ENCODE measurements at places on chromosomes 12 and 14.

DNA sequence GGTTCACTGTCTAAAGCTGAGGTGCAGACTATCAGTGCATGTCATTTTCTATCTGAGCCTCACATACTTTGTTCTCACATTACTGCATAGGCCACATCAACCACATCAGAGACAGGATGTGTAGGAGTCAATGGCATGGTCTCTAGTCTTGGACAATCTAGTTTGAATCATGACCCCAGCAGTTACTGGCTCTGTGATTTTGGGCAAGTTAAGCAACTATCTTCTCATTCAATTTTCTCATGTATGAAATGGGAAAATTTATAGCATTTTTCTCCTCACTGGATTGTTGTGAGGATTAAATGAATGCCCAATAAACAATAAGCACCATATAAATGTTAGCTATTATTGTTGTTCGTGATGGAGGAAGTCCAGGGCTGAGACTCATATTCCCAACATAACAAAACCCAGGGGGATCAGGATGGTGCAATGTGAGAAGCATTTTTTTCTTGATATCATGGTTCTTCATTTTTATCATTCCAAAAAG is 432.6 kb downstream of the LRIG3 start:
- no peak for DNase-seq

DNA sequence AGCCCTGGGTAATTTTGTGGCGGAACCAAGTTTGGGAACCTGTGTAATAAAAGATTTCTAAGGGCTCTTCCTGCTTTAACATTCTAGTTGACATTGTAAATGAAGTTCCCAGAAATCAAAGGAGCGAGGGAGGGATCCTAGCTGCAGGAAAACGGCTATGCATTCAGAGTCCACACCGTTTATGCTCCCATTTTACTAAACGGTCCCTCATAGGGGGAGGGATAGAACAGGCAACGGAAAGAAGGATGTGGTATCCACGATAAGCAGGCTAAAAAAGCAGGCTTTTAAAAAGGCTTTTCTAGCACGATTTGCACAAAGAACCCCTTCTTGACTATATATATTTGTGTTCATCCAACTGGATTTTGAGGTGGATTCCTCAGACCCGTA is 559 bp downstream of the SYNJ2BP start:
- DNase-seq = no peak

GRCh38 chr14:95043732-95044462 is 113.4 kb downstream of the DICER1 start:
- no peak for DNase-seq

- DNase-seq = peak; percentile 29
Measured at GRCh38 chr12:71214511-71215285, 56.9 kb upstream of the TSPAN8 start.

DNA sequence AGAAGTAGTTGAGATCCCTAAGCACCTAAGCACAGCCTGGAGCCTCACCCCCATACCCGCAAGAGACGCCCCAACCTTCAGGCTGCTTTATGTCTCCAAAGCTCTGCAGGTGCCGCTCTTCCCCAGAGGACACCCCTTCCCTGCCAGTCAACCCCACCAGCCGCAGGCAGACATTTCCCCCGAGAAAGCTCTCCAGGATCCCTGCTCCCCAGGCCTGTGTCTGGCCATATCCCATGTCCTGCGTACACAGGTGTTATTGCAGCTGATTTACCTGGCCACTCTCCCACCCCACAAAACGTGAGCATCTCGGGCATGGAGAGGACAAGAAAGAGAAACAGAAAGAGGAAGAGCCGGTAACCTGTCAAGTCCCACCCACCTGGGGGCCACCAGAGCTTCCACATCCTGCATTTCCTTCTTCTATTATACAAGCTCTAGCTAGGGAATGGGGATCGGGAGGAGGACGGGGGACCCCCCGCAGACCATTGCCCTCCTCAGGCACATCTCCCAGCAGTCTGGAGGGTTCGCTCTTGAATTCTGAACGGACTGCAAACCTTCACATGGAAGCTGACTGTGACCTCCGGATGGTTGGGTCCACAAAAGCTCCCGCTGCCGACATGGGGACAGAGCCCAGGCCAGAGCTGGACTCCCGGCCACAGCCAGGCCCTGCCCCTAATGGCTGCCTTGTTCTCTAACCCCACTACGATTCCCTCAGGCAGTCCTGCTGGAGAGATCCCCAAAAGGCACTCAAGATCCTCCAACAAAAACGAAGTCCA is 17.6 kb downstream of the CCDC88C start:
- no peak for DNase-seq

DNA sequence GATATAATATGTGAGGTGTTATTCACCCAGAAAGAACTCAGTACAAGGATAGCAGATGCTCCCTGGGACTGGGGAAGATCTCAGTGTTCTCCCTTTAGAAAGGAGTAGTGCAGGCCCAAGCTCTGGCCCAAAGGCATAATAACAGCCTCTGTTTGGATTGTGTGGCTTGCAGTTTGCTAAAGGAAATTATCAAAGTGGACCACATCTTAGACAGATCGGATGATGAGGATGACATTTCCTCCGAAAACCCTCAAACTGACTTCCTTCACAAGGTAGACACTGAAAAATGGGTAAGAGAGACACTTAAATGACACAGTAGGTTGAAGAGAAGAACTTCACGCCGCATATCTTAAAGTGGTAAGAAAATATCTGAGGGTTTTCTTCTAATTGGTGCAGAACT is 26.1 kb downstream of the SMCO2 start:
- no peak for DNase-seq

DNA sequence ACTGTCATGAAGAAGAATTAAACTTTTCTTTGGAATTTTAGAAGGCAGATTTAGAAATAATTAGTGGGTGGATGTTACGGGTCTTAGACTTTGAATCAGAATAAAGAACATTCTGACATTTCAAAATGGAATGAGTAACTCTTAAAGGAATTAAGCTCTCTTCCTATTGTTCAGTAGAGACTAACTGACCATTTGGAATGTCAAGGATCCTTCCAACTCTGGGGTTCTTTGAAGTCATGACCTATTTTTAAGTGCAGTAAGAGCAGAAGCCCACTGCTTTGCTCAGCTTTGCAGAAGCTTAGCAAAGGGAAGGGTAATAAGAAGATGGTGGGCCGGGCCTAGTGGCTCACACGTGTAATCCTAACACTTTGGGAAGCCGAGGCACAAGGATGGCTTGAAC is 4.0 kb downstream of the CHURC1 start:
- no peak for DNase-seq

DNA sequence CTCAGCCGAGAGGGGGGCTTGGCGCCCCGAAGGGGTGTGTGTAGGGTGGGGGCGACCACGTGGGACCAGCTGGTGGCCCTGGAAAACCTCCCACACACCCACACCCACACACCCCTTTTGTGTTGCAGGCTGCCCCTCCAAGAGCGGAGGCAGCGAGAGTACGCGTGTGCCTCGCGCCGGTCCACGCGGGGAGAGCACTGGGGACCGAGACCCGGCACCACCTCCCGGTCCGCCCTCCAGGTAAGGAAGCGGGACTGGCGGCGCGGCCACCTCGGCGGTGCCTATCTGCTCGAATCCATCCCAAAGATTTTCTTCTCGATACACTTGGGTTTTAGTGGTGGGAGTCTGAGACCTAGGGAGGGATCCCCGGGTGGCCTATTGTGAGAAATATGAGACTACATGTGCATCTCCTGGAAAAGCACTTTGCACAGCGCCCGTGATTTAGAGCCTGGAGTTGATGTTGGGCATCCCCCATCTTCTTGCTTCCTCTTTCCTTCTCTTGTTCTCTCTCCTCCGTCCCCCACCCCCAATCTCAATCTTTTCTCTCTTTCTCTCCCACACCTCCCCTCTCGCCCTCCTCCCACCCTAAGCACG is 393 bp downstream of the SYT1 start:
- no peak for DNase-seq

DNA sequence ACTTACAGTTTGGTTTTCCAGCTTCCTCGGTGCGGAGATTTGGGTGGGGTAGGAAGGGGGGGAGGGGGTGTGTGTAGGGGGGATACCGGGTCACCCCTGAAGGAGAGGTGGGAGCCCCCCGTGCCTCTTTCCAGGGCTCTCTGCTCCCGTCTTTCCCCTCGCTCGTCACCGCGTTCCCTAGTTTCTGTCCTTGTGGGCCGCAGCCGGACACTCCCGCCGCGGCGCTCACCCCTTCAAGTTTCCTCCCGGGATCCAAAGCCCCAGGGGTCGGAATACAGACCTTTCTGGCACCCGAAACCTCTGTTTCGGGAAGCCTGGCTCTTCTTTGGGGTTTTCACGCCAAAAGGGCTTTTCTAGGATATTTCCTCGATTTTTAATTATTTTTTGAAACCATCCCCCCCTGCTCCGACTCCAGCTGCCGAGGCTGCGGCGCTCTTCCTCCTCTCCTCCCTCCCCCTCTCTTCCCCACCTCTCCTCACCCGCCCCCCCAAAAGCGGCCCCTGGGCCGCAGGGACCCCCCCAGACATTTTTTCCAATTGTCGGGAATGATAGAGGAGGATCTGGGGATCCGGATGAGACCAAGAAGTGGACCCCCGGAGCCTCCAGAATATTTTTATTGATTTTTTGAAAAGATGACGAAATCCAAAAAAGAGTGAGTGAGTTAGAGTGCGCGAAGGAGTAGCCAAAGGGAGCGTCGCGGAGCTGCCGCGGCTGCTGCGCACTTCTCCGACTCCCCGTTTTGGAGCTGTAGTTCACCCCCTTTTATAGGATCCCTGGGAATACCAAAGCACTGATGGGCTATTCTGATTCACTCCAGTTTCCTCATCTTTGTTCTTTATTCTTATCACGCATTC is 1.7 kb downstream of the CCND2 start:
- DNase-seq = no peak

GRCh38 chr14:51318813-51319597 is 79.0 kb downstream of the TMX1 start:
- no peak for DNase-seq

- DNase-seq = no peak
Measured at GRCh38 chr14:102184316-102185035, 44.8 kb downstream of the WDR20 start.

GRCh38 chr12:119956047-119956446 is 33.0 kb upstream of the BICDL1 start:
- DNase-seq = no peak

DNA sequence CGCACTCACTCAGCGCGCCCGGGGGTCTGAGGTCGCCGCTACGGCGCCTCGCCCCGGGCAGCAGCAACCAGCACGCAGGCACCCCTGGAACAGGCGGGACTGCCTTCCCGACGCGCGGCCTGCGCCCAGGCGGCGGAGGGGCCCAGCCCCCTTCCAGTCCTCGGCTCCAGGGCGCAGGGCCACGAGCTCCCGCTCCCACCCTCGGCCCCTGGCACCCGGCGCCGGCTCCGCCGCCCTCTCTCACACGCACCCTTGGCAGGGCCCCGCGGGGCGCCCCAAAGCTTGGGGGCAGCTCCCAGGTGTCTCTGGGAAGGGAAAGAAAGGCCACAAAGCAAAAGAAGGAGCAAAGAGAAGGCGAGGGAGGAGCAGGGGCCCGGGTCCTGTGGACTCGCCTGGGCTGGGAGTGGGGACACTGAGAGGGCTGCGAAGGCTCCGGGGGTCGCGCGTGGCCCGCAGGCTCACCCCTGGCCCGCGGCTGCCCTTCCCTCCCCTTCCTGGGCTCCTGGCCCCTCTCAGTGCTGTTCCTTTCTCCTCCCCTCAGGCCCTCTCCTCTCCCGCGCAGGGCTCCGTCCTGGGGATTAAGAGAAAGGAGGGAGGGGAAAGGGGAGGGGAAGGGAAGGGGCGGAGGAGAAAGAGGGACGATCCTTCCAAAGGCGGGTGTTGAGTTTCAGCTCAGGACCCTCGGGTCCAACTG is 907 bp upstream of the EFS start:
- DNase-seq = peak; percentile 20

GRCh38 chr14:75363570-75364227 is 64.1 kb upstream of the JDP2 start:
- no peak for DNase-seq

GRCh38 chr12:102433304-102433703 is 47.1 kb downstream of the IGF1 start:
- no peak for DNase-seq

DNA sequence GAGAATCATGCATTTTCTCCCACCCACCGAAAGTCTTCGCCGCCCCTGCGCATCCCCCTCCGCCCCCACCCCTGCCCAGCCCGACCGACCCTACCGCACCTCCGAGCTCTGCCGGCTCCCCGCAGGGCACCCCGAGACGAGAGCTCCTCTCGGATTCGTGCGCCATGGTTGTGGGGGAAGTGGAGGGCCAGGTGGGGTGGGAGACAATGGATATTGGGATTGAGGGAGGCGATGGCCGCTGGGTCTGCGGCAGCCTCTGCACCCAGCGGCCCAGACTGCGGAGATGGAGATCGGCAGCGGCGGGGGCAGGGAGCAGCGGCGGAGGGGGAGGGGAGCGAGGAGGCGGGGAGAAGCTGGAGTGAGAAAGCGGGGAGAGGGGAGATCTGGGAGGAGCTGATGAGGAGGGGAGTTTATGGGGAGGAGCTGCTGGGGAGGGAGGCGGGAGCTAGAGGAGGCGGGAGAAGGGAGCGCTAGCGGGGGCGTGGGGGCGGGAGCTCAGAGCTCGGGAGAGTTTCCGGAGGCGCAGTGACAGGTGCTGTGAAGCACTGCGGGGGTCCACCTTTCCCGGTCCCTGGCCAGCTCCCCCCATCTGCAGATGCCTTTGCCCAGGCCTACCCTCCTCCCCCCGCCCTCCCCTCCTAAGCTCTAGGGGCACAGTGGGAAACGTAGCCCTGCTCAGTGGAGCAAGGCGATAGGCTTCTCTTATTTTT is at the start of gene SALL2:
TSS of gene SALL2 (minus strand) at position 385 of the 710 bp plus-strand sequence. CDS start at position 166, 219 bp downstream.
- peak; percentile 49 for DNase-seq

- no peak for DNase-seq
Measured at GRCh38 chr12:19850346-19851065, 411.2 kb downstream of the AEBP2 start.

DNA sequence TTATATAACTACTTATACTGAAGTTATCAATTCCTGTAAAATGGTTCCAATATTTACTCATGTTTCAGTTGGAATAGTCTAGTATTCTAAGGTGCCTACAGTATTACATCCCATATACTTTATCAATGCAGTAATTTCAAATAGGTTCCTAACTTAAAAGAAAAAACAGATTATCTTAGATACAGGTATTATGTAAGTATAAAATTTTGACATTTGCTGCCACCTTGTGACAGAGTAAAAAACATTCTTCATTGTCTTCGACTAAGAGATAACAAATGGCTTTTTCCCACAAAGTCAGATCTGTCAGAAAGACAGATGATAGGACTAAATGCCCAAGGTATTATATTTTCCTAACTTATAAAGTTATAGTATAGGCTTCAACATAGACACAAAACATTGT is 78.7 kb downstream of the TXNDC16 start:
- peak; percentile 12 for DNase-seq

Measured in retinal pigment epithelial cell (primary cell).